Motor neuron (in vitro differentiated cells): ENCODE measurements at places on chromosomes 1 and 21.

- ATAC-seq = no peak
Measured at GRCh38 chr21:27448960-27449359, 482.1 kb upstream of the ADAMTS5 start.

DNA sequence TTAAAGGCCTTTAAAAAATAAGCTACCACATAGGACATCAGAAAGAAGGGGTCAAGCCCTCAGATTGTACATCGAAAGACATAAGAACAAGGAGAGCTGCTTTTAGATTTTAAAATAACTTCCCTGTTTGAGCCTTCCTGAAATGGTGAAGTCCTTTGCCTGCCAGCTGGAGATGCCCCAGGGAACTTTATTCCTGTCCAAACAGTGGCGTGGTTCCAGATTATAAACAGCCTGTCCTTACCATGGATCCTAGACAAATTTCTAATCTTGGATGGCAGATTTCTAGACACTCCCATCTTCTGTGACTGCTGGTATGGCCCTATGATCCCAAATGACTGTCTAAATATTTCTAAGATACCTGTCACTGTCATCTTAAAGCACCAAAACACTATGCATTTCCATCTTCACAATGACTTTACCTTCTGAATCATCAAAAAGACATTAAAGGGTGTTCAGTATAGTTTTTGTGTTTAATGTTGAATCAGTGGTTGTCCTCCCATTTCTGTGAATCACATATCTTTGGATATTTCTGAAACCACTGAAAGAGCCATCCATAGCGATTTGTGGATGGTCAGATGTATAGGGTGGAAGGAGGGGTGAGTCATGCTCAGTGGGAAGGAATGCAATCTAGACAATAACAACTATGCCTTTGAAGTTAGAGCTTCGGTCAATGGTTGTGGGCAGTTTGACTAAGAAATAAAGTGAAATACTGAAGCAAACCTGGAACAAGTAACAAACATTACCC, 23.2 kb downstream of the ILDR2 start:
- peak; percentile 17 for ATAC-seq

DNA sequence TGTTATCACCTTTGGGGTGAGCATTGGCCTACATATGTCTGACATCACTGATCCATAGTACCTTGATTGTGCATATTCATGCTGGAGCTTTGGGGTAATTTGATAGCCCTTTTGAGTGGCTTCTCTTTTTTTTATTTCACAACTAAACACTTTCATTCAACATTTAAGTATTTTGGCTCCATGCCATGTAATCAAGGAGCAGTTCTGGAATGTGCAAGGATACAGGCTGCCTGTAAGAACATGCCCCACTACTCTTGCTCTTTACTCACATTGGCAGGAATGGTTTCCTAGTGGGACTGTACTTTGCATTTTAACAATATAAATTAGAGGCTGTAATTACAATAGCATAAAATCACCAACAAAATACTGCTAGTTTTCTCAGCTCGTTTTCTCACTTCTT, 300.7 kb upstream of the SPAG17 start:
- peak; percentile 22 for ATAC-seq

GRCh38 chr1:2632561-2633361, at the start of gene MMEL1:
Gene MMEL1 (minus strand): TSS chr1:2633016. CDS start chr1:2629484, 3,532 bp downstream.
- ATAC-seq = no peak

DNA sequence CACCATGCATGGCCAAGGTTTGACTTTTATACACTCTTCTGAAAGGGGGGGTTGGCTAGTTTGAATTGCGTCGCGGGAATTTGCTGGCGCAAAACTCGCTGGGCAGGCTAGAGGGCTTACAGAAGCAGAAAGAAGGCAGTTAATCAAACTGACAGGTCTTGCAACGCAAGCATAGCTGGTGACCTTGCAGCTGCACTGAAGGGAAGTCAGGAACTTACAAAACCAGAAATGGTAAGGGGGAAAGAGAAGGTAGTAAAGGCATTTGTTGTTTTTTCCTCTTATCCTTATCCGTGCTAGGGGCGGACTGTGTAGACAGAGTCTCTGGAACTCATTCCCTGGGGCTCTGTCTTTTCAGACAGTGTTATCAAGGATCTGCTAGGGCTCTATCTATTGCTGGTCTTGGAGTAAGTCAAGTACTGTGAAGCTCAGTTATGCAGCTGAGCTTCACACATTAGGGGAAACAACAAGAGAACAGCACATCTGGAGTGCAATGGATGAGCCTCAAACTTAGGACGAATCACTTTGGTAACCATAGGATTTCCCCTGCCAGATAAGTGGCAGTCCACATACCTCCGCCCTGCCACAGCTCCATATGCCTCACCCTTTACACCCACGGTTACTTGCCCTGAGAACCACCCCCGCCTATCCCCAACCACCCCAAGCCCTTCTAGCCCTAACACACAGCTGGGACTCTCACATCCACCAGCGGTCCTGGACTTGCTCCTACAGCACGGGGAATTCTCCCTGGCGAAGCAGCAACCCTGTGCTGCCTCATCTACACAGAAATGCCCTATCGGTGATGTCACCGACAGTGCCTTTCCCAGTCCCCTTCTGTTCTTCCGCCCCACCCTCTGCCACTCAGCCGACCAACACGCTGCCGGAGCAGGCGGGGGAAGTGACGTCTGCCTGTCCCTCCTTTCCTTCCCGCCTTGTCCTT, 251.4 kb downstream of the FAM72C start:
- peak; percentile 82 for ATAC-seq

- no peak for ATAC-seq
Measured at GRCh38 chr1:76086109-76086508, 11.6 kb downstream of the ST6GALNAC3 start.

DNA sequence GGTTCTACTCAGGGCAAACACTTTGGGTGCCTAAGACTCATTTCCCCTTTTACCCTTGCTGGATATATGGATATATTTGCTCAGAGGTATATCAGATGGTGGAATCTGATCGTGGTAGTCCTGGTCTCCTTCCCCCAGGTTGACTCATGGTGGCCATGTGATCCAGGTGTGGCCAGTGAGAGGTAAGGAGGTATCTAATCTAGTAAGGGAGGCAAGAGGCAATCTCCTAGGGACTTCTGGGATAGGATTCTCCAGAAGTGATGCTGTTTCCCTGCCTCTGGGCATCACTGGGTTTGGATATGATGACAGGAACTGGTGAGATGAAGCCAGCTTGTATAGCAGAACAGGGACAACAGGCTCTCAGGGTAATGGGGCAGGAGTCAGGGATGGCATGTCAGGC, 8.5 kb upstream of the DENND2D start:
- ATAC-seq = no peak

DNA sequence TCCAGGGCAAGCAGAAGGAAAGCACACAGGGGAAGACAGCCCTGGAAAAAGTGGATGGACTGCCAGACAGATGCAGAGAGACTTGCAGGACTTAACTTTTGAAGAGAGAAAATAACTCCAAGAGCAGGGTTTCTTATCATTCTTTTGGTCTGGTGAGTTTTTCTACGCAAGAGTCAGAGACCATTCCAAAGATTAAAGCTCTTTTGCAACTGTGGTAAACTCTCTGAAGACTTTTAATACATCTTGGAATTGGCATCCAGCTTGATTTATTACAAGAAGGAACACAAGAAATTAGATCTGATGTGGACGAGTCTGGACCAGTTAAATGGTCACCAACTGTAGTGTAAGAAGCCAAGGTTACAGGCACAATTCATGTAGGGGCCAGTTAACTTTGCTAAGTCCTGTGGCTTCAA, 153.4 kb downstream of the SIPA1L2 start:
- ATAC-seq = no peak

- ATAC-seq = no peak
Measured at GRCh38 chr1:227265891-227266290, 52.4 kb downstream of the CDC42BPA start.

- no peak for ATAC-seq
Measured at GRCh38 chr1:112840631-112841624, 115.1 kb downstream of the SLC16A1 start.

- ATAC-seq = no peak
Measured at GRCh38 chr1:112454316-112454715, 54.4 kb upstream of the WNT2B start.

DNA sequence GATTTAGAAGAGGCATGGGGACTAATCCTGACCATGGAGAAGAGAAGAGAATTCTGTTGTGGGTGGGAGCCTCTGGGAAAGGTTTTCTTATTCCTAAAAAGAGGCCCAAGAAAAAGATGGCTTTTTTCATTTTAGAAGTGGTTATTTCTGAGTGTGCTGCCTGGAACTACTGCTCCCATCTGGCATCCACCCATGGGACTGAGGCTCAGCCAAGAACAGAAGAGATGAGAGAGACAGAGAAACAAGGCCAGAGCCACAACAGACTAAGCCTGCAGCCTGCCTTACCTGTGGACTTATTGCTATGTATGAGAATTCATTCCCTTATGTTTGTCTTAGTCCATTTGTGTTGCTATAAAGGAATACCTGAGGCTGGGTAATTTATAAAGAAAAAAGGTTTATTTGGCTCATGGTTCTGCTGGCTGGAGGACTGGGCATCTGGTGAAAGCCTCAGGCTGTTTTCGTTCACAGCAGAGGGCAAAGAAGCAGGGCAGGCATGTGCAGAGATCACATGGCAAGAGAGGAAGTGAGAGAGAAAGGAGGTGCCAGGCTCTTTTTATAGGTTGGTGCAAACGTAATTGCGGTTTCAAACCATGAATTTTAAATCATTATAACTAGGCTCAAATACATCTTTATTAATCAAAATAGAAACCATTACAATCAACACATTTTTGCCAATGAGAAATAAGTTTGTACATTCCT, 57.5 kb upstream of the PRDM2 start:
- ATAC-seq = no peak

DNA sequence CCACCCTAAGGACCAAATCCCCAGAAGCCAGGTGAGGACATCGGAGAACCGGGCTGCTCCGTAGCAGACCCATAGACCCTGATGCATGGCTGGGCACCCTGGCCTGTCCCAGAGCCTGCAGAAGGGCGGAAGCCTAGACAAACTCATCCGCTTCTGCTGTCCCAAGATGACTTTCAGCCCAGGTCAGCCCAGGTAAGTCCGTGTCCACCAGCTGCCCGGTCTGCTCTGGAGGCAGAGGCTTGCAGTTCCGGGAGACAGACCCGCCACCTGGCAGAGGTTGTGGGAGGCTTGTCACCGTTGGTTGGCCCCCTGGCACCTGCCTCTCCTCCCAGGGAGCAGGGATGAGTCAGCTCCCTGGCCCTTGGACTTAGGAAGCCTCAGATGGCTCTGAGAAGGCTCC, 22.8 kb upstream of the POFUT2 start:
- ATAC-seq = no peak

DNA sequence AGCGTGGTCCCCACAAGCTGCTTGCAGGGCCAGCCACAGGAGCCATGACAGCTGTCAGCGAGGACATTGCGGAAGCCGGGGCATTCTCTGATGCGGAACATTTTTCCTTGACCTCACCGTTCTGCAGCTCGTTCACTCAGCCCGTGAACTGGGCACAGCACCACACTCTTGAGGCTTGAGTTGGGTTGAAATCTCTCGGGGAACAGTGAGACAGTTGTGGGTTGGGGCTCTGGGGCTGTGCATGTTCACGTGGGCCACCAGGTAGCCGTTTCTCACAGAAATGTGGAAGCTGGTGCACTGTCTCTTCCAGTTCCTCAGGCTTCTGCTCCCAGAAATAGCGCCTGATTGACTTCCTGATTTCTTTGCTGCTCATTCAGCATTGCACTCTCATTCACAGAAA, 69.8 kb downstream of the SPSB1 start:
- ATAC-seq = no peak

DNA sequence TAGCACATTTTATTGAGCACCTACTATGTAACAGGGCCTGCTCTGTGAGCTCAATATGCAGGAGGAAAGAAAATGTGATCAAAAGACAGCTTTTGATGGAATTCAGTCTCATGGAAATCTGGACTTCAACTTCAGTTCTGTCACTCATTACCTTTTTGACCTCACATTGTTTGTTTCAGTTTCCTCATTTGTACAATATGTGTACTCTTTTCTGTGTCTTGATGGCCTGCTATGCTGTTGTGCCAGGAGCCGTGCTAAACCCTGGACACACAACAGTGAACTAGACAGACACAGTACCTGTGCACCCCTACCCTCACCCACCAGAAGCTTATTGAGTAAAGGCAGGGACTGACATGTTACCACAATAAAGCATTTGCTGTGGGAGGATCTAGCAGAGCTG, 162.9 kb upstream of the FGGY start:
- no peak for ATAC-seq

- ATAC-seq = no peak
Measured at GRCh38 chr1:117216718-117217117, 6.0 kb upstream of the VTCN1 start.

- ATAC-seq = no peak
Measured at GRCh38 chr21:44957901-44958451, 18.1 kb downstream of the SLX9 start.

- ATAC-seq = peak; percentile 88
Measured at GRCh38 chr1:218633238-218633988, 288.3 kb downstream of the TGFB2 start.

DNA sequence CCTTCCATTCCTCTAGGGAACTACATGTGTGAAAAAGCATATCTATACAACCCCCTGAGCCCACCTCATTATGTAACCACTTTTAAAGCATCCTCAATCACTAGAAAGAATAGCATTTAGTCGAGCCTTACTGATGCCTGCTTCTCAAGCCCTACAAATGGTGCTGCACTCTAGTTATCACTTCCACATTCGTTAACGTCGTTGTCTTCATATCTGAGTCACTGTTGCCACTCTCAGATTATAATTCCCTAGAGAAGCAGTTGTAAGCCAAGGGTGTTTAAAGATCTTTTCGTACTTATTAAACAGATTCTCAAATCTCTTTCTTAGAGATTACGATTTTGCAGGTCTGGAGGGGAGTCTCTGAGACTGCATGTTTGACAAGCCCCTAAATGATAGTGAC, 16.5 kb downstream of the ATP1B1 start:
- peak; percentile 11 for ATAC-seq

DNA sequence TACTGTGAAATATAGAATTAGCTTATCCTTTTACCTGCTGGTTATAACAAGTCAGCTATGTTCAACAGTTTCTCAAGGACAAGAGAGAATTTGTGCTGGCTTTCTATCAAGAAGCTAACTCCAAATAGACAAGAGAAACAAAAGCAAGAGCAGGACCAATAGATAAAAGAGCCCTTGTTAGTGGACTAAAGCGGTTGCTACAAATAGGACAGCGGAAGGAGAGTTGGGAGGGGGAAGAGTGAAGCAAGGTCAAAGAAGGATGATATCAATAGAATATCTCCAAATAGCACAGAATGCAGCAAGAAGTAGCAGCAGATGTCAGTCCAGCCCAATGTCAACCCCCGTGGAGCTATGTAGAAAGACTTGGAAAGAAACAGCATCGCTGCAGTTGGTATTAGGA, 53.0 kb upstream of the AKT3 start:
- ATAC-seq = no peak

DNA sequence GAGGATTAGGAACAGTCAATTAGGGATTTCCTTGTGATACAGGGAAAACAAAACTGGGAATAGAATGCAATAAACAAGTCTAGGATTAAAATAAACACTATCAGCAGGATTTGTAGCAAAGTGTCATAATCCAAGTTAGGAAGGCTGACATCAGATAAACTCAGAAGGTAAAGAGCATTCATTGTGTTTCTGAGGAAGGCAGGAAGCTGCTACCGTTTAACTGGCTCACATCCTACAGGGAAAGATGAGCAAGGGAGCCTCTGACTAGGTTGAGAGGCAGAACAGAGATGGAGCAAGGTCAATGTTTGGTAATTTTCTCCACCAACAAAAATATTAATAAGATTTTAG, 124.7 kb downstream of the POU2F1 start:
- no peak for ATAC-seq

GRCh38 chr1:166384948-166385347, 218.1 kb upstream of the FAM78B start:
- ATAC-seq = no peak
